Endothelial cell of umbilical vein (primary cell): ENCODE measurements at places on chromosomes 4 and X.

- no peak for DNase-seq
- no peaks in the 10 kb centered on the region for H3K4me1 ChIP-seq
- no peaks in the 10 kb centered on the region for H3K27me3 ChIP-seq
- no peaks in the 10 kb centered on the region for H3K36me3 ChIP-seq
- no peak overlapping the region for H3K4me3 ChIP-seq
Observed at GRCh38 chrX:137749246-137749645, 183.3 kb downstream of the ZIC3 start.

DNA sequence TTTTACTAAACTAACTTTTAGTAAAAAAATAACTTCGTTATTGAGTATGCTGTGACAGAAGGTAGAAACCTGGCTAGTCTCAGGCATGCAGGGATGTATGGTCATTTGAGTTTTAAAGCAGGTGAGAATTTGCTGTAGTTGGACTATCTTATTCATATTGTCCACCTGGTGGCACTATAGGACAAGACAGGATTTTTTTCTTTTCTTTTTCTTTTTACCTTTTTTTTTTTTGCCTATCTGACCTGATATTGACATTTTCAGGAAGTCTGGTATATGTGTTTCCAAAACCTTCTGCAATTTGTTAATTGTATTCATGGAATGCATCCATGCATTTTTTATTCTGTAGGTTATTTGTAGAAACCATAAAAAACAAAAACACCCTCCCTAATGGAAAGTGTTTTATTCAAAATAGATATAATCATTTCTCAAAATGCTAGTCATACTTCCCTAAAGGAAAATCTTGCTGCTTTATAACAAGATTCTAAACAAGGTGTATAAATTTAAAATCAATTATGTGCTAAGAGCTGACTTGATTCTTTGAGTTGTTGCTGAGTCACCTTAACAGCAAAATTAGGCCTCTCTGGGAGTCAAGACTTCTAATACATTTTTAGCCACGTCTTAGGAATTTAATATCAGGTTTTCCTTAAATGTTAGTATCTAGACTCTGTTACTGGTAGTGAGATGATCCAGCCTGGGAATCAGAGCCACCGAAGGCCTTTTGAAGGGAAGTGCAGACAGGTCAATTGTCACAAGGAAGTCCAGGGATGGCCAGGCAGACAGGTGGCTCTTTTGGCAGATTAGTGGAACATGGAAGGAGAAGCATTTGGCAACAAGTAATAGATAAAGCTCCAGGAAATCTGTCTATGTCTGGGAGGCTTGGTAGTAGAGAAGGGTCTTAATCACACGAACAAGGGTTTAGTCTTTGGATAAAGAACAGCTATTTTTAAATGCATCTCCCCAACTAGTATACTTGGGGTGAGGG lies 201.3 kb upstream of the GNPDA2 start:
- no peak overlapping the region for H3K27ac ChIP-seq
- no peaks in the 10 kb centered on the region for H3K4me1 ChIP-seq
- H3K27me3 ChIP-seq: no peaks in the 10 kb centered on the region
- DNase-seq: peak; percentile 2
- no peak overlapping the region for H3K4me3 ChIP-seq

DNA sequence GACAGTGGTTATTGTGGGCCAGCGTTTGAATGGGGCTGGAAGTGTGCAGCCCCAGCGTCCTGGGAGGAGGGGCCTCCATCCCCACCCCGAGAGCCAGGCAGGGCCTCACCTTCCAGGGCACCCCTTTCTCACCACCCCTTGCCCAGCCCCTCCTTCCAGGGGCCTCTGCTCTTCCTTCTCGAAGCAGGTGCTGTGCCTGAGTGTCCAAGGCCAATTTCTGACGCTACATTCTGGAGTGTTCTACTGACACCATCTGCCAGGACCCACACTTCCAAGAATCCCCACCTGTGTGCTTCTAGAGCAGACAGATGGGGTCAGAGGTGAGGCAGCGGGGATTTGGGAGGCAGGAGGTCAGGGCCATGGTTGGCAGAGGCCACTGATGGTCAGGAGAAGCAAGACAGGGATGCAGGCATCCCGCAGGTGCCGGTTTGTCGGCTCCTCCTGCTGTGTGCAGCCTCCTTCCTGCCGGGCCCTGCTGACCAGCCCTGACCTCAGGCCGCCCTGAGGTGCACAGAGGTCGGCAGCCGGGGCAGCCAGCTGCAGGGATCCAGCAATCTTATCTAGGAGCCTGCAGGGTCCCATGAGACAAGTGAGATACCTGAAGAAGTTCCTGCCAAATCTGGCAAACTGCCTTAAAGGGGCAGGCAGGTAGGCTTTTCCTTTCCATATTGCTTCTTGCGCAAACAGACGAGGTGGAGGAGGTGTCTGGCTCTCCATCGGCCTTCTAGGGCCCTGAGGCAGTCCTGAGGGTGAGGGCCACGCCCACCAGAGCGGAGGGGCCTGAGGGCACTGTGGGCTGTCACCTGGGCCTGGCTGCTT lies 18.8 kb downstream of the MSANTD1 start:
- no peak overlapping the region for H3K27ac ChIP-seq
- peaks cover 5% of the 10 kb centered on the region for H3K27me3 ChIP-seq
- no peaks in the 10 kb centered on the region for H3K4me1 ChIP-seq
- H3K4me3 ChIP-seq: no peak overlapping the region
- DNase-seq: no peak

- H3K27ac ChIP-seq: no peak overlapping the region
- H3K36me3 ChIP-seq: peaks cover 9% of the 10 kb centered on the region
- no peak for DNase-seq
- H3K4me1 ChIP-seq: no peaks in the 10 kb centered on the region
- no peak overlapping the region for H3K4me3 ChIP-seq
Observed at GRCh38 chr4:88751258-88752075, 53.8 kb upstream of the NAP1L5 start.

GRCh38 chrX:2664502-2664901 lies 26.6 kb upstream of the CD99 start:
- no peak overlapping the region for H3K27ac ChIP-seq
- H3K27me3 ChIP-seq: no peaks in the 10 kb centered on the region
- H3K4me3 ChIP-seq: no peak overlapping the region
- no peaks in the 10 kb centered on the region for H3K36me3 ChIP-seq
- DNase-seq: no peak

DNA sequence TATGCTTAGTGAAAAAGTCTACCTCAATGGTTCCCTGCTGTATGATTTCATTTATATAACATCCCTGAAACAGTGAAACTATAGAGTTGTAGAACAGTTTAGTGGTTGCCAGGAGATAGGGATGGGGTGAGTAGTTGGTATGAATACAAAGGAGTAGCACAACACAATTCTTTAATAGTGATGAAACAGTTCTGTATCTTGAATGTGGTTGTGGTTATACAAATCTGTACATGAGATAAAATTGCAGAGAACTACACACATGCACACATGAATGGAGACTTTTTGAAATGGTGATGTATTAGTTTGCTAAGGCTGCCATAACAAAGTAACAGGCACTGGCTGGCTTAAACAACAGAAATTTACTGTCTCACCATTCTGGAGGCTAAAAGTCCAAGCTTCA lies 677.1 kb downstream of the ADGRL3 start:
- no peak overlapping the region for H3K4me3 ChIP-seq
- H3K27ac ChIP-seq: no peak overlapping the region
- no peaks in the 10 kb centered on the region for H3K36me3 ChIP-seq
- H3K4me1 ChIP-seq: no peaks in the 10 kb centered on the region
- no peak for DNase-seq
- H3K27me3 ChIP-seq: no peaks in the 10 kb centered on the region

DNA sequence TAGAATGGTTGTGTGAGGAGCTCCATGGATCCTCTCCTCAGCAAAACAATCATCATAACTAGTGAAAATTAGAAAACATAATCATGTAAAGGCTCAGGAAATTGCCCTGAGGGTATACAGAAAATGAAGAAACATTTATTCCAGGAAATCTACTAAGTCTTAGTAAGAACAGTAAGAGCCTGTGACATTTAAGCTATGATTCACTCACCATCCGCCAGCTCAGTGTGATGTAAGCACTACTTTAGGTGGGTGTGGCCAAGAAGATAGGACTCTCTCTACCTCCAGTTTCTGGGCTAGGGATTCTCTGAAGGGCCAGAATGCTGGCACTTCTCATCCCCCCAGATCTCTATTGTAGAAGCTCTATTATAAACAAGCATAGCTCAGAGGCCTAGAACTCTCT lies 147.5 kb downstream of the DLG3 start:
- DNase-seq: peak; percentile 1
- no peaks in the 10 kb centered on the region for H3K4me1 ChIP-seq
- H3K27ac ChIP-seq: no peak overlapping the region
- H3K4me3 ChIP-seq: no peak overlapping the region

GRCh38 chr4:74793757-74794381 lies 454 bp downstream of the BTC start:
- H3K27ac ChIP-seq: no peak overlapping the region
- peak; percentile 26 for DNase-seq
- H3K27me3 ChIP-seq: peaks cover 32% of the 10 kb centered on the region

- H3K4me1 ChIP-seq: no peaks in the 10 kb centered on the region
- H3K4me3 ChIP-seq: no peak overlapping the region
- H3K27me3 ChIP-seq: no peaks in the 10 kb centered on the region
- DNase-seq: no peak
- no peak overlapping the region for H3K27ac ChIP-seq
Observed at GRCh38 chr4:125501090-125501489, 186.3 kb downstream of the FAT4 start.

- H3K36me3 ChIP-seq: no peaks in the 10 kb centered on the region
- no peaks in the 10 kb centered on the region for H3K4me1 ChIP-seq
- H3K27me3 ChIP-seq: no peaks in the 10 kb centered on the region
- no peak overlapping the region for H3K27ac ChIP-seq
Observed at GRCh38 chr4:117817301-117817700, 217.0 kb upstream of the NDST3 start.

DNA sequence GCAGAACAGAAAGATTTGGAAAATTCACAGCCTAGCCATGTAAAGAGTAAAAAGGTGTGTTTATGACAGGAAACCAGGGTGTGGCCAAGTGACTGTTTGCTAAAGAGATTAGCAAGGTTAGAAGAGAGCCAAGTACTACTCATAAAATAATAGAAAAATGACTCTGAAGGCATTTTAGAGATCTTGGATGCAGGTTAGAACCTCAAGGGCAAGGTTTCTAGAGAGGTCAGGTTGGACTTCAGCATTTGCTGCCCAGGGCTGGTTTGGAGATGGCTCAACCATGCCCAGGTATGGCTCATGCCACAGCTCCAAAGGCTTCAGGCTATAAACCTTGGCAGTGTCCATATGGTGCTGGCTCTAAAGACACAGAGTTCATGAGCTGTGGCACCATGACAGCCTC lies 40.6 kb upstream of the ADGRA3 start:
- H3K27ac ChIP-seq: no peak overlapping the region
- no peaks in the 10 kb centered on the region for H3K27me3 ChIP-seq
- DNase-seq: no peak
- no peak overlapping the region for H3K4me3 ChIP-seq
- H3K36me3 ChIP-seq: no peaks in the 10 kb centered on the region

GRCh38 chr4:45475548-45475947 lies 648.3 kb downstream of the GABRG1 start:
- H3K4me1 ChIP-seq: no peaks in the 10 kb centered on the region
- H3K27ac ChIP-seq: no peak overlapping the region
- H3K4me3 ChIP-seq: no peak overlapping the region
- no peaks in the 10 kb centered on the region for H3K36me3 ChIP-seq

GRCh38 chrX:103613362-103613890 lies 5.7 kb downstream of the TCEAL3 start:
- no peak overlapping the region for H3K4me3 ChIP-seq
- H3K4me1 ChIP-seq: no peaks in the 10 kb centered on the region
- H3K36me3 ChIP-seq: no peaks in the 10 kb centered on the region
- no peaks in the 10 kb centered on the region for H3K27me3 ChIP-seq
- DNase-seq: no peak

GRCh38 chr4:24470666-24471485 lies 113.5 kb downstream of the DHX15 start:
- no peaks in the 10 kb centered on the region for H3K36me3 ChIP-seq
- peaks cover 15% of the 10 kb centered on the region for H3K4me1 ChIP-seq
- H3K4me3 ChIP-seq: peak overlapping the region; percentile 38
- peak; percentile 52 for DNase-seq
- H3K27me3 ChIP-seq: peaks cover 51% of the 10 kb centered on the region

DNA sequence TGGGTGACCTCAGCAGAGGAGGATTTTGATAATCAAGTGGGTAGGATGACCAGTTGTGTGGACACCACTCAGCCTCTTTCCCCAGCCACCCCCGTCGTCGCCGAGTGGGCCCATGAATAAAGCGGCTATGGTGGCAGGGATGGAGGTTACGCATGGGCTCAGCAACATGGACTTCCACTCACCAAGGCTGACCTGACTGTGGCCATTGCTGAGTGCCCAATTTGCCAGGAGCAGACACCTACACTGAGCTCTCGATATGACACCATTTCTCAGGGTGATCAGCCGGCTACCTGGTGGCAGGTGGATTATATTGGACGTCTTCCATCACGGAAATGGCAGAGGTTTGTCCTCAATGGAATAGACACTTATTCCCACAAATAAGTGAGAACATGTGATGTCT lies 361.3 kb downstream of the KLHL4 start:
- no peaks in the 10 kb centered on the region for H3K4me1 ChIP-seq
- no peak overlapping the region for H3K4me3 ChIP-seq
- no peaks in the 10 kb centered on the region for H3K36me3 ChIP-seq
- no peak for DNase-seq
- no peak overlapping the region for H3K27ac ChIP-seq

GRCh38 chr4:18020145-18020670 lies 1.3 kb downstream of the LCORL start:
- peaks cover 6% of the 10 kb centered on the region for H3K4me1 ChIP-seq
- DNase-seq: peak; percentile 27
- peaks cover 5% of the 10 kb centered on the region for H3K27me3 ChIP-seq
- peak overlapping the region; percentile 86 for H3K4me3 ChIP-seq
- no peaks in the 10 kb centered on the region for H3K36me3 ChIP-seq
